ENCODE measurements at places on chromosomes 13 and 19.
A peak's percentile ranks its signal among the peaks of the same experiment; 100 is the strongest.

DNA sequence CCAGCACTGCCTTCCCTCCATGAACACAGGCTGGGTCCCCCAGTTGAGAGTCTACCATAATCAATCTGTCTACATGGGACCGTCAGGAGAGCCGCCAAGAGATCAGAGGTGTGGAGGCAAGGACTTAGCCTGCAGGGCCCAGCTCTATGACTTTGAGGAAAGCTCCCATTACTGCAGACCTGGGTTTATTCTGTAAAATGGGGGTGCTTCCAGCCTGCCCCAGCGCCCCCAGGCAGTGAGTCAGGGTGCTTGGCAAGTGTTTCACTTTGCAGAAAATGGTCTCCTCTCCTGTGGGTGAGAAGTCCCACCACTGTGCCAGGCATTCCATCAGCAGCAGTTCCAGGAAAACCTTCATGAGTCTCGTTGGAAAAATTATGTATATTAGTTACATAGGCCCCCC is 75.5 kb upstream of the VSTM2B start:
- DNase-seq = no peak

DNA sequence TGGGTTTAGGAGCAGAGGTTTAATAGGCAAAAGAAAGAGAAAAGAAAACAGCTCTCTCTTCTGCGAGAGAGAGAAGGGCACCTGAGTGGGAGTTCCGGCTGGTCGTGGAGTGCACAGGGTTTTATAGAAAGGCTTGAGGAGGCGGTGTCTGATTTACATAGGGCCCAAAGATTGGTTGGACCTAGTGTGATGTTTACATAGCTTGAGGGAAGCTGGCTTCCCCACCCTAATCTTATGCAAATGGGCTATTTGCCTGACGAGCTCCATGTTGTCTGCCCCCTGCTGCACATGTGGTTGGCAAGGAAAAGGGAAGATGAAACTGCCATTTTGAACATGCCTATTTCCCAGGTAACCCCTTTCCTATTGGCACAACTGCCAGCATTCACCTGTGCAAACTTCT is 21.5 kb upstream of the MEDAG start:
- DNase-seq = no peak

GRCh38 chr13:102203718-102204117 is 198.1 kb downstream of the FGF14 start:
- no peak for DNase-seq

DNA sequence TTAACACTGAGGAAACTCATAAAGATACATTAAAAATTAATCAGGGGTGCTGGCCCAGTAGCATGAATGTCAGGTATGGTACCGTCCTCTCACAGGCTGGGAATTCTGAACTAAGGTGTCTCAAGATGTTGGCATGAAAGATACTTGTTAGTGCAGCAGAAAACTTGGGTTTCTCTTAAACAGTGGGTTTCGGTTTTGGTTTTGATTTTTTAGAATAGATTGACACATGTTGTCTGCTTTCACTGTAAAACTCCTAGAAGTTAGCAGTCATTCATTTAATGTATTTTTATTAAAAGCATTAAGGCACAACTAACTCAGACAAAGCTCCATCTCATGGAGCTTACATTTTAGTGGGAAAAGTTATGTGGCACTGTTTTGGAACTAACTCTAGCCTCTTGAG is 3.5 kb upstream of the OBI1 start:
- DNase-seq = no peak

DNA sequence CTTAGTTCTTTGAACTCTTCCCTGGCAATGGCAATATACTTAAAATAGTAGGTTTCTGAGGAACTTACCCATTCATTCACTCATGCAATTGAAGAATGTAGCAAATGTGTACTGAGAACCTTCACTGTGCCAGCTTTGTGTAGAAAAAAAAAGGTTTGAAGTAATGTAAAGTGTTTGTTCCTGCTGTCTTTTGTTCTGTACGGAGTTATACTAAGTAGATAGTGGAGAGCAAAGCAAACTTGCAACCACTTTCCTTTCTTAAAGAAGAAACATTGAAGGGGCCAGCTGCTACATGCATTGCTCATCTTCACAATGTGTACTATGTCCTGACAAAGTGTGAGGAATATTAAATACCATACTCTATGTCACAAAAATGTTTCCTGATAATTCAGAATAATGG is 68.9 kb upstream of the FREM2 start:
- no peak for DNase-seq

- no peak for DNase-seq
Observed at GRCh38 chr13:77298426-77298825, 28.5 kb downstream of the MYCBP2 start.

DNA sequence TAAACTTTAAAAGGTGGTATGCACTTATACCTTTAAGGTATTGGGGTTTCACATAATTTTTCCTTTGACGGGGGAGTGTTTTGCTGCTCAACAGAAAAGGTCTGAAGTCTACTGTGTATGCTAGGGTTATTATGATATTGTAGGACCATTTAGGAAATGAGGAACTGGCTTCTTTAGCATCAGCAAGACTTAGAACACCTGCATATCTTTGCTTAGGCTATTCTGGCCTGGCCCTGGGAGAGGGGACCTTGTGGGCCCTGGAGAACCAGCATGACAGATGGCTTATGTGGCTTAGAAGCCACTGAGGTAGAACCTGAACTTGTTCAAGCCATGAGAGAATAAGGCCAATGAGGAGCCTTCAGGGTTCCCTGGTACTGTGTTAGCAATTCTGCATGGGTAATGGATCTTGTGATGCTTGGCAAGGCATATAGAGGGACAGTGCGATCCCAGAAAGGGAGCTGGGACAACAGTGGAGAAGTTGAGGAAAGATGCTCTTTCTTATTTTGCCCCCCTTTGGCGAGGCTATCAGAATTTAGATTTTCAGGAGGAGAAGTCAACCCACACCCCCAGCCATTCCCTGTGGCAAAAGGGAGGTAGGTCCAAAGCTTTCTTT is 4.3 kb downstream of the RGCC start:
- DNase-seq = no peak

DNA sequence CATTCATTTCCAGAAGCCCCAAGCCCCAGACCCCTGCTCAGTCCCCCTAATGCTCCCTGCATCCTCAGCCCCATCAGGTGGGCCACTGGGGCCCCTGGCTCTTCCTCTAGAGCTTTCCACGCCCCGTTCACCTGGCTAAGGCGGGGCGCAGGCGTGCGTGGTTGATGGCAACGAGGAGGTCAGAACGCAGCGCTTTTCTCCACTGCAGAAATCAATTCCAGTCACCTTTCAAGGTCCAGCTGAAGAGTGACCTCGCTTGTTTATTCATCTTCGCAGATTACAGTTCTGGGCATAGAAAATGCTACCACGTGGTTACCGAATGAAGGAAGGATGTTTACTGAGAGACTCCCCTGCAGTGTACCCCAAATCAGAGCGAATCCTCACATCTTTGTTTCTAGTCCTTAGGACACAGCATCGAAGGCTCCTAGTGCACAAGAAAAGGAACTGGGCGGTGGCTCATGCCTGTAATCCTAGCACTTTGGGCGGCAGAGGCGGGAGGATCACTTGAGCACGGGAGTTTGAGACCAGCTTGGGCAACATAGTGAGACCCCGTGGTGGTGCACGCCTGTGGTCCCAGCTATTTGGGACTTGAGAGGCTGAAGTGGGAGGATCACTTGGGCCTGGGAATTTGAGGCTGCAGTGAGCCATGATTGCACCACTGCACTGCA is 828 bp upstream of the PBX4 start:
- no peak for DNase-seq

GRCh38 chr13:45109102-45109720 is 11.1 kb upstream of the GTF2F2 start:
- no peak for DNase-seq

- no peak for DNase-seq
Observed at GRCh38 chr13:74674720-74675119, 540.5 kb upstream of the KLF12 start.

- DNase-seq = no peak
Observed at GRCh38 chr13:52743988-52744387, 4.4 kb upstream of the CNMD start.

- DNase-seq = peak; percentile 73
Observed at GRCh38 chr19:17125062-17125727, 49.6 kb downstream of the MYO9B start.

DNA sequence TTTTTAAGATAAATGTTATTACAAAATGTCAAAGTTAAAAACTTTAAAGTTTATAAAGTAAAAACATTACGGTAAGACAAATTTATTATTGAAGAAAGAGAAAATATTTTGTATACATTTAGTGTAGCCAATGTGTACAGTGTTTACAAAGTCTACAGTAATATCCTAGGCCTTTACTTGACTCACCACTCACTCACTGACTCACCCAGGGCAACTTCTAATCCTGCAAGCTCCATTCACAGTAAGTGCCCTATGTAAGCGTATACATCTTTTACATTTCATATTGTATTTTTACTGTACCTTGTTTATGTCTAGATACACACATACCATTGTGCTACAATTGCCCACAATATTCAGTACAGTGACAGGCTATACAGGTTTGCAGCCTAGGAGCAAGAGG is 448.2 kb downstream of the KCTD12 start:
- no peak for DNase-seq

DNA sequence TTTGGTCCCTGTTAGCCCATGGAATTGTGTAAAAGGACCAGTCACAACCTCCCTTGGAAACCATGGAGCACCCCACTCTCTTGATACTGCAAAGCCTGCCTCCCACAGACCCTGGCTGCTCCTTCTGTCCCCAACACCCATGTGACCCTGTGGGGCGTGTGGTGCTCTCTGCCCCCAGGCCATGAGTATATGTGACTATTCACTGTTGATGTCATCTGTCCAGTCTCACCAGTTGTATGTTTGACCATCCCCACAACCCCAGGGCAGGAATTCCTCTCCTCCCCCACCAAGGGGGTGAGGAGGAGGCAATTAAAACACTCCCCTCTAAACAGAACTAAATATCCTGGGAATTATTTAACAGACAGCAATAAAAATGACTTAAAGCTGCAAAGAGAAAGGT is 35.2 kb downstream of the KCTD15 start:
- DNase-seq = no peak

- no peak for DNase-seq
Observed at GRCh38 chr19:56760842-56761241, 79.7 kb downstream of the PEG3 start.

GRCh38 chr13:108477376-108477775 is 152.0 kb upstream of the MYO16 start:
- DNase-seq = no peak

- DNase-seq = no peak
Observed at GRCh38 chr13:108858676-108859075, 229.3 kb downstream of the MYO16 start.

DNA sequence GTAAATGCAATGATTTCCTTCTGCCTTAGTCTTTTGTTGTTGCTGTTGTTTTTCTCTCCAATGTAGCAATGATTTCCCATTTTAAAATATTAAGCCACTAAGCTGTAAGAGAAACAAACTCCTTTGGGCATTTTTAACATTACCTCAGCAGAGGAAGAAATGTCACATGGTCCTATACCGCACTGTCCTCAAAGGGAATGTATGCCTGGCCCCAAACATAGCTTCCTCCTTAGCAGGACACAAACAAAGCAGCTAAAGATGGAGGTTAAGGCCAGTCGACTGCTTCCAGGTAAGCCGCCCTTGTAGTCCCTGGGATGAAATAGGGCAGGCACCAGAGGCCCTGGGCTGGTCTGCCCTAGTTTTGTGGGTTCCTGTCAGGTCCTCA is 249.0 kb downstream of the TSHZ3 start:
- DNase-seq = no peak

- no peak for DNase-seq
Observed at GRCh38 chr13:71830736-71831135, 36.3 kb downstream of the DACH1 start.
